Vagina (tissue), 2 donors: ENCODE measurements at places on chromosomes 4 and X. TPM values are rescaled to one million over a fixed set of nuclear protein-coding genes. Genes with fewer than 3 reads are reported as not detected.

The XKRX gene
- 0.74 TPM for total RNA-seq

The CENPE gene
- 2.2 TPM for total RNA-seq

The PNMA5 gene
- not detected for total RNA-seq

DNA sequence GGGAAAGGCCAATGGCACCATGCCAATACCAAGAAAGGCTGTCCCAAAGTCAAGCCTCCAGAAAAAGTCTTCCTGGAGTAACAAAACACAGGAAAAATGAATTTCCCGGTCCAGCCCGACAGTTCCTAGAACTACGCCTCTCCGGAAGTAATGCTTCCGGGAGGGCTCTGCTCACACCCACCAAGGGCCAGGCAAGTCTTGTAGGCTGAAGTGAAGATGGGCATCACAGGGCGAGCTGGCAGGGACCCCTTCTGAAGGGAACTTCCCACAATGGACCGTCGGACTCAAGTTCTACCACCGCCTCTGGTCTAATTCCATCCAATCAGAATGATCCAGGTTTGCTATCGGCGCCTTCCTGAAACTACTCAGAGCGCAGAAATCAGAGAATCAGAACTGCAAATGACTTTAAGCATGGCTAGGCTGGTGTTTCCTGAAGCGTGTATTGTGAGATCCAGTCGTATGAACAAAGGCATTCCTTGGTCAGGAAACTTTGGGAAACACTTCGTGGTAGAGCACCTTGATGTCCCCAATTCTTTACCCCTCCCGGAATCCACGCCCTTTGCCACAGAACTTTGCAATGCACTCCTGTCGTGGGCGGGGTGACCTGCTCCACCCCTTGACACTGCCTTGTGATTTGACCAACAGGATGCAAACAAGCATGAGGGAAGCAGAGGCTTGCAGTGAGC lies 127.8 kb downstream of the BCOR start:
- no peak for DNase-seq
- no peak overlapping the region for H3K4me3 ChIP-seq
- no peaks in the 10 kb centered on the region for H3K4me1 ChIP-seq
- H3K36me3 ChIP-seq: no peaks in the 10 kb centered on the region
- H3K27ac ChIP-seq: no peak overlapping the region

DNA sequence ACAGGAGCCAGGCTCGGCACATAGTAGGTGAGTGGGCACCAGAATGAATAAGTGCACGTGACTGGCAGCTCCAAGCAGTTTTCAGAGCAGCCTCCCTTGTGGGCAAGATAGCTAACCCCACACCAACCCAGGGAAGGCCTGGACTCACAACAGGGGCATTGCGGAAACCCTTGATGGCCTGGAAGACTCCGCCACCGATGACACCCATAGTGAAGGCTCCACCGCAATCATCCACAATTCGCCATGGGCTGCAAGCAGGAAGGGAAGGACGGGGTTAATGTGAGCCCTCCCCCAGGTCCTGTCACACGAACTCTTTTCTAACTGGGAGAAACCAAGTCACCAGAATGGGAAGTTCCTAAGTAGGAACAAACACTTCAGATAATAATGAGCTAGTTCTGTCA lies 957 bp downstream of the TIMM17B start:
- peak overlapping the region; percentile 62 for H3K4me3 ChIP-seq
- no peak for DNase-seq
- peaks cover 8% of the 10 kb centered on the region for H3K36me3 ChIP-seq
- H3K27me3 ChIP-seq: no peaks in the 10 kb centered on the region
- peaks cover 14% of the 10 kb centered on the region for H3K4me1 ChIP-seq

- no peak for DNase-seq
- H3K4me1 ChIP-seq: no peaks in the 10 kb centered on the region
- H3K27me3 ChIP-seq: no peaks in the 10 kb centered on the region
- H3K36me3 ChIP-seq: no peaks in the 10 kb centered on the region
- H3K27ac ChIP-seq: no peak overlapping the region
Observed at GRCh38 chr4:77845400-77845799, 17.2 kb upstream of the MRPL1 start.

DNA sequence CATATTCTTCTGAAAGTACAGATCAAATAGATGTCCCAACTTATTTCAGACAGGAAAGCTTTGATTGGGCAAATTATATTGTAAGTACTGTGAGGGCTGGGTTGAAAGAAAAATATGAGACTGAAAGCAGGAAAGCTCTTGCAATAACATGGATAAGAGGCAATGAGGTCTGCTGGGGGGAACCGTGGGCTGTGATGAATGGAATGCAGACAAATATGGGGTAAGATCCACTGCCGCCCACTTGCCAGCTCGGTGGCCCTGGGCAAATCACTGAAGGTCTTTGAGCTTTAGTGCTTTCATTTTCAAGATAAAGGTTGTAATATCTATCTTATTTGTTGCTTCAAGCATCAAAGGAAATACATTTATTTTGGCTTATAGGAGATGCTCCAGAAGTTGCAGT lies 51.0 kb downstream of the AGA start:
- no peak for DNase-seq
- no peak overlapping the region for H3K4me3 ChIP-seq
- H3K27ac ChIP-seq: no peak overlapping the region
- H3K27me3 ChIP-seq: no peaks in the 10 kb centered on the region
- H3K4me1 ChIP-seq: no peaks in the 10 kb centered on the region

- peak overlapping the region; percentile 1 for H3K27ac ChIP-seq
- no peaks in the 10 kb centered on the region for H3K36me3 ChIP-seq
- H3K27me3 ChIP-seq: no peaks in the 10 kb centered on the region
- DNase-seq: no peak
- H3K4me3 ChIP-seq: no peak overlapping the region
- no peaks in the 10 kb centered on the region for H3K4me1 ChIP-seq
Observed at GRCh38 chr4:113179091-113179490, 129.6 kb downstream of the ANK2 start.

The GAGE12E gene
- total RNA-seq: not detected

The DEFB131A gene
- not detected for total RNA-seq

- H3K36me3 ChIP-seq: no peaks in the 10 kb centered on the region
- H3K4me3 ChIP-seq: no peak overlapping the region
- H3K4me1 ChIP-seq: no peaks in the 10 kb centered on the region
- H3K27ac ChIP-seq: no peak overlapping the region
- H3K27me3 ChIP-seq: no peaks in the 10 kb centered on the region
- DNase-seq: no peak
Observed at GRCh38 chrX:10008483-10009056, 41.4 kb downstream of the CLDN34 start.

GRCh38 chr4:87224141-87224923 lies 3.9 kb upstream of the KLHL8 start:
- no peak overlapping the region for H3K27ac ChIP-seq
- H3K27me3 ChIP-seq: no peaks in the 10 kb centered on the region
- no peaks in the 10 kb centered on the region for H3K36me3 ChIP-seq
- no peak overlapping the region for H3K4me3 ChIP-seq

DNA sequence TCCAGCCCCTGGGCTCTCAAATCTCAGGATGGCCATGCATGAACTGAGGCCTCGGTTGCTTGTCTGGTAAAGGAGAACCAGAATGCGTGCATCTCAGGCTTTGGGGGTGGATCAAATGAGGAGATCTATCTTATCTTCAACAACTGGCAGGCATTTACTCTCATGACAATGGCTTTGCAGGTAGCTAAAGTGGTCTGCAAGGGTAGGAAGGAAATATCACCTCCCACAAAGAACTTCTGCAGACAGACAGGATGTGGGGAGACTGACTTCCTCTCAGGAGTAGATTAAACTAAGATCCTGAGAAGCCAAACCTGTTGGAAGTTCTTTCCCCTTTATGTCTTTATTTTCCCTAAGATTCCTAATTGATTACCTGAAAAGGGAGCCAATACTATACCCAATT lies 7.8 kb downstream of the LDB2 start:
- DNase-seq: no peak
- no peaks in the 10 kb centered on the region for H3K36me3 ChIP-seq
- no peaks in the 10 kb centered on the region for H3K27me3 ChIP-seq
